ENCODE measurements at places on chromosomes 11 and 22.

- DNase-seq, result peak; percentile 14
Measured at GRCh38 chr11:111557425-111558111, 17.0 kb downstream of the LAYN start.

GRCh38 chr11:68329978-68330699 is 17.7 kb downstream of the LRP5 start:
- no peak for DNase-seq

DNA sequence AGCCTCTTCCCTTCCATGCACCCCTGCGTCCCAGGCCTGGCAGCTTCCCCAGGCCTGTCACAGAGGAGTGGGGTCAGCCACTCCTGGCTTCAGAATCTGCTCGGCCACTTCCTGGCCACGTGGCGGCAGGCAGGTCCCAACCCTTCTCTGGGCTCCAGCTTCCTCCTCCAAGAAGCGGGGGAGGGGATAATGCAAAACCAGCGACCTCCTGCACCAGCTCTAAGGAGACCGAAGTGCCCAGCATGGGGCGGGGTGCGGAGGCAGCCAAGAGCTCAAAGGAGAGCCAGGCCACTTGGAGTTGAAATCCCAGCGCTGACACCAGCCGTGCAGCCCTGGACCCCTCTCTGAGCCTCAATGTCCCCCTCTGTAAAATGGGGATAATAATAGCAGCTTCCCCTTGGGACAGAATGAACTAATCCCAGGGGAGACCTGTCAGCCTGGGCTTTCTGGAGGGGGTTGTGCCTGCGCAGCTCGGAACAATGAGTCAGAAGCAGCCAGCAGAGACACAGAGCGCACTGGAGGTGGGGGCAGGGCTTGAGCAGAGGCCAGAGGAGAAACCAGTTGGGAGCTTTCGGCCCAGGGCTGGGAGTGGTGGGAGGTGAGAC is 22.8 kb upstream of the PICK1 start:
- peak; percentile 50 for DNase-seq

- no peak for DNase-seq
Measured at GRCh38 chr11:91397134-91397468, 827.5 kb upstream of the FAT3 start.

DNA sequence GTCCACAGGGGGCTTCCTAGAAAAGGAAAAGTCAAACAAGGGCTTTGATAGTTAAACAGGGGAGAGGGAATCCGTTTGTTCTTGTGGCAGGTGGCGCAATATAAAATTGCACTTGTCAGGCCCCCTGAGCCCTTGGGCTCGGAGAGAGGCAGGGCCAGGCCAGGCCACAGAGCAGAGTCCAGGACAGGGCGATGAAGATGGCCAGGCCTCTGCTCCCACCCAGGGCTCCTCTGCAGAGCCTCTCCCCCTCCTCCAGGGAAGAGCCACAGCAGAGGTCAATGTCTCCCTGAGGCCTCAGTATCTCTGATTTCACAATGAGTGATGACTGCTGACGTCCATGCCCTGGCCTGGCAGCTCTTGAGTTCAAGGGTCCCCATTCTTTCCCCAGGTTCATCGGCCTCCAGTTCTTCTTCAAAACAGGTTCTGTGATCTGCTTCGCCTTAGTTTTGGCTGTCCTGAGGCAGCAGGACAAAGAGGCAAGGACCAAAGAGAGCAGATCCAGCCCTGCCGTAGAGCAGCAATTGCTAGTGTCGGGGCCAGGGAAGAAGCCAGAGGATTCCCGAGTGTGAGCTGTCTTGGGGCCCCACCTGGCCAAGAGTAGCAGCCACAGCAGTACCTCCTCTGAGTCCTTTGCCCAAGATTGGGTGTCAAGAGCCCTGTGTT is 36.4 kb upstream of the TPBGL start:
- peak; percentile 90 for DNase-seq

DNA sequence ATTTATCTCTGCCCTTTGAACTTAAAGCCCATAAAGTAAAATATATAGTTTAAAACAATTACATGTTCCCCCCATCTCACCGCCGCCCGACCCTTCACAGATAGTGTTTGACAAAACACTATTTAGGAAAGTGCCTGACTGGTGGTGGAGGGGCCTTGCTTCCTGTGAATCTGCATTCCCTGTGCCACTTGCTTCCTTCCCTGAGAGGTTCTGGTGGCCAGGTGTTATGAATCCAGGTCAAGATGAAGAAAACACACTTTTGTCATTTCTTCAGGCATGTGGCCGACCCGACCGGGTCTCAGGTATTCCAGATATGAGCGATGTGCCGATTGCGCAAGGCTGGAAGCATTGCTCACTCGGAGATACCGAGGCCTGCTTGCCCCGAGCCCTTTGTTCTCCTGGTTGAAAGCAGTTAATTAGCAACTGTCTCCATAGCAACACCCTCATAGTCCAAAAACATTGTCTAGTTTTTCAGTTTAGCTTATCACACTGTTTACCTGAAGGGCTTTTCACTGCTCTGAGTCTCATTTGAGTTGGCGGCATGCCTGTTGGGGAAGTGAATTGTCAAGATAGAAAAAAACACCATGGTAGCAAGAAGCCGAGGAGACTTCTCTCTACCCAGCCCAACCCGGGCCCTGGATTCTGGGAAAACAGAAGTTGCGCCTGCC is 128.3 kb downstream of the TEAD1 start:
- peak; percentile 99 for DNase-seq

DNA sequence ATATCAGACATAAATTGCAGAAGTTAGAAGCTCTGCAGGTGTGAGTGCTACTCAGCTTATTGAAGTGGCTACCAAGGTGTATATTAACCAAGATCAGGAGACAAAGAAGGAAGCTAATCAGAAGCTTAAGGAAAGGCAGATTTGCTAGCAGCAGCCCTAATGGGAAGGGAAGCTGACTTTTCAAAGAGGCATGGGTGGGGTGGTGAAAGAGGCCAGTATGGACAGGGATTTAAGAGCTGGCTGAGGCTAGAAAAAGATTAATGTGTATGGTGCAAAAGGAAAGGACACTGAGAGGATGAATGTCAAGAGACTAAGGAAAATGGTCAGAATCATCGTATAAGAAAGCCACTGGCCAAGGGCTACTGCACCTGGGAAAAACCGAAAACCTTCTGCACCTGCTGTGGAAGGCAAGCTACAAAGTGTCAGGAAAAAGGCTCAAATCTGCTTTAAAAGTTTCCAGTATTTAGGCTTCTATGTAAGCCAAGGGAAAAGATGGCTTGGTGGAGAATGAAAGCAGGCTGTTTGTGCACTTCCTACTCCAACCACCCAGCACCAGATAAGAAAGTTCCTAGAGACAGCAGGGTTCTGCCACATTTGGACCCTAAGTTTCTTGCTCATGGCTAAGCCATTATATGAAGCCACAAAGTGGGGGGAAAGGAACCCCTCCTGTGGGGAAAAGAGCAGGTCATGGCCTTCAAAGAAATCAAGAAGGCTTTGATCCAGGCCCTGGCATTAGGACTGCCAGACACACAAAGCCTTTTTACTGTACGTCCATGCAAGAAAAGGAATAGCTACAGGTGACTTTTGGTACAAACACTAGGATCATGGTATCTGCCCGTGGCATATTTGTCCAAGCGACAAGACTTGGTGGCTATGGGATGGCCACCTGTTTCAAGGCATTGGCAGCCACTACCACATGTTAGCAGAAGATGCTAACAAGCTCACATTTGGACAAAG is 40.9 kb upstream of the GLYAT start:
- DNase-seq, result no peak

GRCh38 chr11:69923641-69924307 is 104.6 kb upstream of the FGF3 start:
- DNase-seq, result no peak

GRCh38 chr11:12377106-12377823 is at the start of gene PARVA:
Gene PARVA (plus strand): TSS chr11:12377571. CDS start chr11:12377648, 77 bp downstream.
- peak; percentile 50 for DNase-seq

- DNase-seq, result peak; percentile 68
Measured at GRCh38 chr11:3877364-3878257, 22.1 kb downstream of the STIM1 start.
